ENCODE measurements at places on chromosomes 5 and 9. TPM values are rescaled to one million over a fixed set of nuclear protein-coding genes. Genes with fewer than 3 reads are reported as not detected.
A peak's percentile ranks its signal among the peaks of the same experiment; 100 is the strongest.

DNA sequence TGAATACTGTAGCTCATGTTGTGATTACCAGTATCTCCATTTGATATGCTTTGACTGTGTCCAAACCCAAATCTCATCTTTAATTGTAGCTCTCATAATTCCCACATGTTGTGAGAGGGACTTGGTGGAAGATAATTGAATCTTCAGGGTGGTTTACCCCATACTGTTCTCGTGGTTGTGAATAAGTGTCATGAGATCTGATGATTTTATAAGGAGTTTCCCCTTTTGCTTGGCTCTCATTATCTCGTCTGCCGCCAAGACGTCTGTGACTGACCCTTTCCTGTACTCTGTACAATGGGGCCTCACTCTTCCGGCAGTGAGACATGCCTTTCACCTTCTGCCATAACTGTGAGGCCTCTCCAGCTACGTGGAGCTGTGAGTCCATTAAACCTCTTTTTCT, 59.3 kb downstream of the TRIO start:
- no peak for DNase-seq

DNA sequence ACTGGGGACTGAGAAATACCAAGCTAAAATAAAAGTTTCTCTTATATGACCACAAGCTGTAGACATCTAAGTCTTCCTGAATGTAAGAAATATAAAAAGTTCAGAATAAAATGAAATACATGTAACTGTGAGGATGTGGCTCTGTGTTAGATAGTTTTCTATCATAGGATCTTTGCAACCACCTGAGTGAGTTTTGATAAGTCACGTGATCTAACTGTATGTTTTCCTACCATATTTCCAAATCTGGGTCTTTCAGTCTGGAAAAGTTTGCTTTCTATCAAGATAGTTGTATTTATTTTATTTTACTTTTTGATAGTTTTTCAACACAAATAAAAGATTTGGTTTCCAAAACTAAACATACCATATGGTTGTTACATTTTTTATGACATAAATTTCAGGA, 1905.8 kb upstream of the ACO1 start:
- DNase-seq: no peak

- no peak for DNase-seq
Measured at GRCh38 chr9:68429631-68430030, 73.2 kb downstream of the PGM5 start.

GRCh38 chr5:97266576-97266975, 83.5 kb upstream of the RIOK2 start:
- DNase-seq: peak; percentile 20

DNA sequence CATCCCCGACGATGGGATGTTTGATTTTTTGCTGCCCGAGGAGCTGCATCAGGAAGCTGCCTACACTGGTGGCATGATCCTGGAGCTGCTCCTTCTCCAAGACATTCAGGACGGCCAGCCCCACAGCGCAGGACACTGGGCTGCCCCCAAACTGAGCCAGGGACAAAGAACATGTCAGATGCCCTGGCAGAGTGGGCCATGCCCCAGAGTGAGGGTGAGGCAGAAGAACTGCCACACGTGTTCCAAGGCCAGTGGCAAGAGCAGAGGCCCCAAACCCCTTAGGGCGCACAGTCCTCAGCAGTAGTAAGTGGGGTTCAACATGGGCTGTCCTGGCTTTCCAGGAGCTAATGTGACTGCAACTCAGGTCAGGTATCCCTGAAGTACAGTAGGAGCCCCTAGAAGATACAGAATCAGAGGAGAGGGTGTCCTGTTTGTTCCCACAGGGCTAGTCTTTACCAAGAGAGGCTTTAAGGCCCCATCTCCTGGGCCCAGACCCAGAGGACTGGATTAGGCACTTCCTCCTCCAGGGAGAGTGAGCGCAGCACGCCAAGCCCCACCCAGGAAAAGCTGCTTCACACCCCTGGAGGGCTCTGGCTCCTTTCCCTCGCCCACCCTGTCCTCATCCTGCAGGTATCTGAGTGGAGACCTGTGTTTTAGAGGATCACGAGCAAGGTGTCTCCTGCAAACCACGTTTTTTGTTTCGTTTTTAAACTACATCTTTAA, 11.1 kb downstream of the HNRNPAB start:
- DNase-seq: peak; percentile 75

GRCh38 chr9:98660541-98660940, 48.2 kb downstream of the GABBR2 start:
- no peak for DNase-seq

DNA sequence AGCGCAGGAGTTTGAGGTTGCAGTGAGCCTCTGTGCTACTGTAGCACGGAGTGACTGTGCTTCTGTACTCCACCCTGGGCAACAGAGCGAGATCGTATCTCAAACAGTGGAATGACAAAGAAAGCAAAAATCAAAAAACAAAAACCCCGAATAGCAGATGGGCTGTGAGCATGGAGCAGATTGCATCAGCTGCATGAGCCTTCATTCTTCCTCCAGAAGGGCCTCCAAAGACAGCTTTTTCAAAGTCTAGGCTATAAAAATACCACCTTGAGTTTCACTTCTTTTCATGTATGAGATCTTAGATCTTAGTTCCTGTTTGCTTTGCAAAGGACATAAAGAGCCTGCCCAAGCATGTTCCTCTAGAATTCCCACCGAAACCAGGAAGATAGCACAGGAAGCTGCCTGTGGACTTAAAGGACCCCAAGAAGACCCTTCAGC, 15.0 kb upstream of the HSPB3 start:
- no peak for DNase-seq

- peak; percentile 56 for DNase-seq
Measured at GRCh38 chr9:63817622-63818518, 1467.1 kb downstream of the FOXD4L5 start.

DNA sequence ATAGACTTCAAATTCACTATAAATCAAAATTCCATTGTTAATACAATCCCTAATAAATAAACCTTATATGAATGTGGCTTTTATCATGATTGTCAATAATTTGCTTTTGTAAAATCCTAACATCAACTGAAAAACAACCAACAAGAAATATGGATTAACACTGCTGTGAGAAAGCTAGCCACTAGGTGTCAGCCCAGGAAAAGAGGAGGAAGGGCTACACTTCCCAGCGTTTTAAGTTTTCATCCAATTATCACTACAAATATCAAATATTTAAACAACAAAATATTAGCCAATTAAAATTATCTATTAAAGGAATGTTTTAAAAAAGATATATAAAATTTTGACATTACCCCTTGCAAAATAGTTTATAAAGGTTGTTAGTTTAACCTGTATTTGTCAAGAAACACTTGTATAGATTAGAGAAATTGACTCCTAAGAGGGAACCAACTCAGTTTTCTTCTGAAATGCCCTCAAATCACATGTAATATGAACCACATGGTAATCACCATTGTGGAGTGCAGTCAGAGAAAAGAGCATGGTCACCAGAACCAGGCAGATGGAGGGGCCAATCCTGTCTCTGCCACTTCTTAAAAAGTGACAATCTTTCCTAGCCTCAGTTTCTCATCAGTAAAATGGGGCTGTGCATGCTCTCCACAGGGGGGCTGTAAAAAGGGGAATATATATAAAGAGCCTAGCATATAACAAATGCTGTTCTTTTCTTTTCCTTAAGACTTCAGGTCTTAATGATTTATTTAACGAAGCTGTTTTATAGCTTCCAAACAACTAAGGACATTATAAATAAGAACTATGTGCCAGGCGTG, 188.2 kb downstream of the CRB2 start:
- peak; percentile 32 for DNase-seq

DNA sequence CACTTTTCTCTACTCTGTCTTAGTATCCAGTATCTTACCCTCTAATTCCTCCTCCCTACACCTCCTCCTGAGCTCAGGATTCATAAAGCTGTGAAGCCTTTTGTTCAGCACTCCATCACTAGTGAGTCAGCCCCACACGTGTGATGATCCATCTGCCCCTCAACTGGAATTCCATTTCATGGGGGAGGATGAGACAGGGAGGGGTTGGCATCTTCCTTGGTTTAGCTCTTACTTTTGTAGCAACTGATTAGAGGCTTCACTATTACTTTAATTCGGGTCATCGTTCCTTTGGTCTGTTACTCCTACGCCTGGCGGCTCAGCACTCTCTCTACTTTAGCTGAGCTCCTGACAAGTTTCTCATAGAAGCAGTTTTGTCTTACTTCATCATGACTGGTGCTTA, 11.8 kb downstream of the BTNL8 start:
- DNase-seq: no peak

DNA sequence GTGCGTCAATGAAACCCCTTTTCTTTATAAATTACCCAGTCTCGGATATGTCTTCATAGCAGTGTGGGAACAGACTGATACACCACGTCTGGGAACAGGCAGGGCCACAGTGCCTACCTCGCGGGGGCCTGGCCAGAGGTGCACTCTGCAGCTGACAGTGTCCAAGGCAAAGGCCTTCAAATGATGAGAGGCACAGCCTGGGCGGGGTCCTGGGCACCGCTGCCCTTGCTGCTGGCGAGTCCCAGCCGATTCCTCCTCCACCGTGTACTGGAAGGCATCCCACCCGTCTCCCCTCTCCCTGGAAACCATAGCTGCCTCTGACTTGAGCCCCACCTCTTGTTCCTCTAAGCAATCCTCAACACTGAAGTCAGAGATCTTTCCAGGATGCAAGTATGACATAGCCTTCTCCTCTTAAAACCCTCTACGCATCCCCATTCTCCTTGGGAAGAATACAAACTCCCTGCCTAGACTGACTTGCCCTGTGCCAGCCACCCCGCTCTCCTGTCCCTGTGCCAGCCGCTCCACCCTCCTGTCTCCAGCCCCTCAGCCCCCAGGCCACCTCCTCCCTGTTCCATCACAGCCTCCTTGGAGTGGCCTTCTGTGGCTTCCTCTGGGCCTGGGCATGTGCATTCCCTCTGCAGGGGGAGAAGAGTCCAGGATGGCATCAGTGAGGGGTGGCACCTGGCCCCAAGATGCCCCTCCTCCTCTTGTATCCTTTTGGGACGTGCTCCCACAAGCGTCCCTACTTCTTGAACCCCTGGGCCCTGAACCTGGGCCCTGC, 8.1 kb upstream of the COL5A1 start:
- no peak for DNase-seq

DNA sequence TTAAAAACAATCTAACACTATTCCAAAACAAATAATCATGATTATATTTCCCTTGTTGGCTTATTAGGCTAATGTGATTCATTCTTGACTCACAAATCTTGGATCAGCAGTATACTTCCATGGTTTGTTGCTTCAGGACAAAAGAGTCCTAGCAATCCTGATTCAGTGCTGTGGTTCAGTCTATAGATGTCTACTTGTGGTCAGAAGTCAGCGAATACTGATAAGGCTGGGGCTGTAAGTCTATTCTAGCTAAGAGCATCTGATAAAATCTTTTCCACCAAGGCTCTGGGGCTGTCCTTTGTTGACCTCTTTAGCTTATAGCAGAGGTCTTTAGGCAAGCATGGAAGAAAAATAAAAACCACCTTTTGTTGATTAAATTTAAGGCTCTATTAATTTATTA, 4.4 kb upstream of the SMIM3 start:
- no peak for DNase-seq

GRCh38 chr5:95741458-95741857, 10.3 kb downstream of the RHOBTB3 start:
- no peak for DNase-seq

ST8SIA4 gene
- total RNA-seq: 2.6 TPM

DDX31 gene
- 11.6 TPM for total RNA-seq

LCN9 gene
- not detected for total RNA-seq

CATSPER3 gene
- total RNA-seq: 0.82 TPM

All from colonic mucosa (tissue), 4 donors.